H4 (cell line): ENCODE measurements at places on chromosomes 4 and X. TPM values are rescaled to one million over a fixed set of nuclear protein-coding genes. Genes with fewer than 3 reads are reported as not detected.

Gene RGS12
- 13.6 and 16.6 TPM in 2 replicates for total RNA-seq

Gene ZXDA
- total RNA-seq: 2.3 and 3.2 TPM in 2 replicates

Gene STPG2
- total RNA-seq: not detected in 2 replicates

DNA sequence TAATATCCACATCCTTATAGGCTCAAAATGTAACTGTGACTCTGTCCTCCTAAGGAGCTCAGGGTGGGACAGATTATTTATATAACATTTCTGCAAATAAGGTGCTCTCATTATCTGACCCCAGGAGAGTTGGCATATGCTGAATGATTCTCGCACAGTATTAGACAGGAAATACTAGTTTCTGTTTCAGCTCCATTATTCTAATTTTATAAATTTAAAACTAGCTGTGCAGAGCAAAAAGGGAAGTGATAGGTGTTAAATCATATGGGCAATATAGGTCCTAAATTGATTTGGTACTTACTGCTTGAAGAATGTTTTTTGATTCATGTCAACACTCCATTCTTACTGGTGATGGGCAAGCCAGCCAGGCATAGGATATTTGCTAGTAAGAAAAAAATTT, 141.5 kb downstream of the GLRA2 start:
- no peak for DNase-seq

DNA sequence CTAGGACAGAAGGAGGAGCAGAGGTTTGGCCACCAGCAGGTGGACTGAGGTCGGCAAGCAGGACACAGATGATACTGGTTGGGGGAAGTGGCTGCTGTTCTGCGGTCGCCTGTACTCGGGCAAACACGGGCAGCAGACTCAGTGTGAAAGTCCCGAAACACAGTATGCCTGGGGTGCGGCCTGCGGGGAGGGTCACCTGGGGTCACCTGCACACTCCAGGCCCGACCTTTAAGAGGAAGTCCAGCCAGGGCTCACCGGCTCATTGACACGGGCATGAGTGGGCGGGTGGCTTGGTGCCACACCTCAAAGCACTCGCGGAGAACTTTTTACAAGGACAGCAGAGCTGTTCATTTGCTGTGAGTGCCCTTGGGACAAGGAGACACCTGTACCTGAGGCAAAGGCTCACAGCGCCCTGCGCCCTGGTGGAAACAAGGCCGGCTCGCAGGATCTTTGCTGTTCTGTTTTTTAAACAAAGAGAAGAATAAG, 71.5 kb upstream of the MXD4 start:
- peak; percentile 5 for DNase-seq

DNA sequence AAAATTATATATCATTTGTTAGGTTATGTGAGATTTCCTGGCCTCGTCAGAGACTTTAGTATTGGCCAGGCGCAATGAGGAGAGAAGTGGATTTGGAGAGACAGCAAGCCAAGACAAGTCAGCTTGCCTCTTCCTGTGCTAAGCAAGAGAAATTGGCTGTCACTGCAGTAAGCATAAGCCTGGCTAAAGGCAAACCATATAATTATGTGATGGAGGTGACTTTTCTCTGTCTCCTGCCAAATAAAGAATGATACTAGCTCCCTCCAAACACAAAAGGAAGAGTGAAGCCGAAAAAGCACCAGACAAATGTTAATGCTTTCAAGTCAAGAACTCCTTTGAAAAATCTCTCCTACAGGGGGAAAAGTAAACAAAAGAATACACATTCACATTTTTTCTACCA, 2246.0 kb downstream of the ARAP2 start:
- DNase-seq: no peak

GRCh38 chrX:140354431-140355120, 150.3 kb downstream of the SOX3 start:
- DNase-seq: no peak

DNA sequence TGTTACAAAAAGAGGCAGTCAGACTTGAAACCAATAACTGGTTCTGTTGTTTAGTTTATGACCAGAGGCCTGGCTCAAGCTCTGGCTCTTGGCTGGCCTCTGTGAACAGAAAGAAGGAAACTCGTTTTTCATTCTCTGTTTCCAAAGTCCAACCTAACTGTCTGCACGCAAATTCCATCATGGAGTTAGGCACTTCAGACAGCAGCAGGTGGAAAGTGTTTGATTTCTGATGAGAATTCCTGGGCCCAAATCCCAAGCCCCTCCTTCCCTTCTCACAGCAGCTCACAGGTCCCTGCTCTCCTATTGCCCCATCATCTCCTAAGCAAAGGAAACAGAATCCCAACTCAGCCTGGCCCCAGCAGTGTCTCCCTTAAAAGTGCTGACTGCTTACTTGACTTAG, 42.8 kb upstream of the FGF16 start:
- DNase-seq: no peak
